Bronchial smooth muscle cell (primary cell): ENCODE measurements at places on chromosomes 12 and 14. TPM values are rescaled to one million over a fixed set of nuclear protein-coding genes. Genes with fewer than 3 reads are reported as not detected.

Gene CAMKK2
- total RNA-seq: 8.9 and 10.4 TPM in 2 replicates

Gene LRP1-AS
- 0.17 TPM in 1 of 2 replicates, not detected in the other for total RNA-seq

Gene PYM1
- 29.8 and 43.8 TPM in 2 replicates for total RNA-seq

Gene INHBC
- not detected in 2 replicates for total RNA-seq

Gene GLI1
- total RNA-seq: 0.47 and 0.86 TPM in 2 replicates

Gene ALDH1L2
- 21.1 and 29.5 TPM in 2 replicates for total RNA-seq

Gene SERPINA5
- under 0.01 and 0.09 TPM in 2 replicates for total RNA-seq

Gene GDF11
- 4.5 and 5.0 TPM in 2 replicates for total RNA-seq

Gene ALKBH1
- total RNA-seq: 6.4 and 7.6 TPM in 2 replicates

Gene PMCH
- total RNA-seq: 0.16 TPM in 1 of 2 replicates, not detected in the other

Gene TTC6
- total RNA-seq: under 0.01 TPM in 1 of 2 replicates, not detected in the other

Gene KCNK10
- not detected in 2 replicates for total RNA-seq

Gene TMEM63C
- 0.32 TPM in 1 of 2 replicates, not detected in the other for total RNA-seq

Gene TNFAIP2
- total RNA-seq: 55.1 and 59.1 TPM in 2 replicates

Gene OAS1
- 1.9 and 2.4 TPM in 2 replicates for total RNA-seq

Gene OTOGL
- total RNA-seq: 0.16 and 0.43 TPM in 2 replicates
